ENCODE measurements at places on chromosomes 16 and 17.

DNA sequence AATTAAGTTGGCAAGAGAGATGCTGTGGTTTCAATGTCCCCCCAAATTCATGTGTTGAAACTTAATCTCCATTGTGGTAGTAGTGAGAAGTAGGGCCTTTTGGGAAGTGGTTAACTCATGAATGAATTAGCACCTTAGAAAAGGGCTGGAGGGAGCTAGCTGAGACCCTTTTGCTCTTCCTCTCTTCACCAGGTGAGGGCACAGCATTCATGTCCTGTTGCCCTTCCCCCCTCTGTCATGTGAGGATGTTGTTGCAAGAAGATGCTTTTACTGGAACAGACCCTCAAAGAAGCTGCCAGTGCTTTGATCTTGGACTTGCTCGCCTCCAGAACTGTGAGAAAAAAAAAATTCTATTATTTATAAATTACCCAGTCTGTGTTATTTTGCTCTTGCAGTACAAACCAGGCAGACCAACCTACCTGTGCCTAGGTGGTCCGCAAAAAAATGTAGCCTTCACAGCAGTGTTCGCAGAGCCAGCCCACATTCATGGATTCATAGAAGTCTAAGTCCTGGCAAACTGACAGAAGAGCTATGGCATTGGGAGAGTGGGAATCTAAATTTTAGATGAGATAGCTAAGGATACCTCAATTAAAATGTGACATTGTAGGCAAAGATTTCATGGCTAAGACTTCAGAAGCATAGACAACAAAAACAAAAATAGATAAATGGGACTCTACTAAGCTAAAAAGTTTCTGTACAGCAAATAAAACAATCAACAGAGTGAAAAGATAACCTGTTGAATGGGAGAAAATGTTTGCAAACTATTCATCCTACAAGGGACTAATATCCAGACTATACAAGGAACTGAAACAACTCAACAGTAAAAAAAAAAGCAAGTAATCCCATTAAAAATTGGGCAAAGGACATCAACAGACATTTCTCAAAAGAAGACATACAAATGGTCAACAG is 32.0 kb upstream of the ABCA5 start:
- DNase-seq, result no peak

GRCh38 chr16:11797957-11798299 is 870 bp upstream of the ZC3H7A start:
- no peak for DNase-seq

GRCh38 chr16:84841787-84842300 is 22.1 kb downstream of the CRISPLD2 start:
- no peak for DNase-seq

- no peak for DNase-seq
These were observed 18.0 kb downstream of the C16orf87 start for GRCh38 chr16:46812781-46813540.

- no peak for DNase-seq
These were observed 14.6 kb upstream of the GGA2 start for GRCh38 chr16:23524886-23525285.

DNA sequence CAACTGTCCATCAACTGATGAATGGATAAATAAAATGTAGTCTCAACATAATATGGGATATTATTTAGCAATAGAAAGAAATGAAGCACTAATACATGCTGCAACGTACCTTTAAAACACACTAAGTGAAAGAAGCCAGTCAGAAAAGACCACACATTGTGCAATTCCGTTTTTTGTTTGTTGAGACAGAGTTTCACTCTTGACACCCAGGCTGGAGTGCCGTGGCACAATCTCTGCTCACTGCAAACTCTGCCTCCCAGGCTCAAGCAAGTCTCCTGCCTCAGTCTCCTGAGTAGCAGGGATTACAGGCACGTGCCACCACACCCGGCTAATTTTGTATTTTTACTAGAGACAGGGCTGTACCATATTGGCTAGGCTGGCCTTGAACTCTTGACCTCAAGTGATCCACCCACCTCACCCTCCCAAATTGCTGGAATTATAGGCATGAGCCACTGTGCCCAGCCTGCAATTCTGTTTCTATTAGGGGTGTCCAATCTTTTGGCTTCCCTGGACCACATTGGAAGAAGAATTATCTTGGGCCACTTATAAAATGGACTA is 40.1 kb downstream of the SCNN1B start:
- no peak for DNase-seq

GRCh38 chr17:69047368-69048263 is 13.1 kb downstream of the ABCA9 start:
- peak; percentile 53 for DNase-seq

- no peak for DNase-seq
These were observed 390 bp downstream of the ZNRF1 start for GRCh38 chr16:74999219-74999608.

DNA sequence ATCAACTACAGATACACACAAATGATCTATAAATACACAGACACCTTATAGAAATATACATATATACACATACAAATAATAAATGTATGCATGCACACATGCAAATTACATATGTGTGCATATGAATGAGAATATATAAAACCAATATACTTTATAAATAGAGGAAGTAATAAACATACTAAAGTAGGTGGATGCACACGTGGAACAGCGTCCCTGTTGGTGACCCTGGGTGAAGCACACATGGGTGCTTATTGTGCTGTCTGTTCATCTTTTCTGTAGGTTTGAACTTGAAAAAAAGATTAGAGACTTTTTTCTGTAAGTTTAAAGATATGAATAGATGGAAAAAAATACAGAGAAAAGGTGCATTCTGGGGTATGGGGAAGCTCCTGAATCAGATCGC is 111.3 kb downstream of the SDR42E1 start:
- DNase-seq, result no peak

DNA sequence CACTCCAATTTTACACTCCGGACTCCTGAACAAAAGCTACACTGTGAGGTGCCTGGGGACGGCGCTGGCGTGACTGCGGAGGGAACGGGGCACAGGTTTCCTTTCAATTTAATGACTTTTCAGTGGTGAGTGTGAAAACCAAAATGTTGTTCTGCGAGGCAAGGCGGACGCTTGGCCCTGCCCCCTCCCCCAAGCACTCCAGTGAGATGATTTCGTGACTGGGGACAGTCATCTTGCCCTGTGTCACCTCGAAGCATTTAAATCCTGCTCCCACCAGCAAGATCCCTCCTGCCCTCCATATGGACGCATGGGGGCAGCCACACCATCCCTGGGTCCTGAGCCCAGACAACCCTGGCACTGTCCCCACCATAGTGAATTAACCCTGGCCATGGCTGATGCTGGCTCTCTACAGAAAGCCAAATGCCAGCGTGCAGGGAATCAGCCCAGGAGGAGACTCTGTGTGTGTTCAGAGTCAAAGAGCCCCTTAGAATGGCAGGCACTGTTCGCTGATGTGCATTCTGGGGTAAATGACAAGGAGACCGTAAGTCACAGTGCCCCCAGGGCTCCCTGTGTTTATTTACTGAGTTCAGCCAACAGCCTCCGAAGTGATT is 41.0 kb downstream of the C16orf95 start:
- DNase-seq, result no peak

GRCh38 chr16:54118846-54119245 is 167.7 kb downstream of the IRX3 start:
- DNase-seq, result no peak

- DNase-seq, result no peak
These were observed 561 bp downstream of the AXIN1 start for GRCh38 chr16:351804-352520.

GRCh38 chr16:85624646-85625045 is 11.5 kb downstream of the GSE1 start:
- DNase-seq, result no peak

DNA sequence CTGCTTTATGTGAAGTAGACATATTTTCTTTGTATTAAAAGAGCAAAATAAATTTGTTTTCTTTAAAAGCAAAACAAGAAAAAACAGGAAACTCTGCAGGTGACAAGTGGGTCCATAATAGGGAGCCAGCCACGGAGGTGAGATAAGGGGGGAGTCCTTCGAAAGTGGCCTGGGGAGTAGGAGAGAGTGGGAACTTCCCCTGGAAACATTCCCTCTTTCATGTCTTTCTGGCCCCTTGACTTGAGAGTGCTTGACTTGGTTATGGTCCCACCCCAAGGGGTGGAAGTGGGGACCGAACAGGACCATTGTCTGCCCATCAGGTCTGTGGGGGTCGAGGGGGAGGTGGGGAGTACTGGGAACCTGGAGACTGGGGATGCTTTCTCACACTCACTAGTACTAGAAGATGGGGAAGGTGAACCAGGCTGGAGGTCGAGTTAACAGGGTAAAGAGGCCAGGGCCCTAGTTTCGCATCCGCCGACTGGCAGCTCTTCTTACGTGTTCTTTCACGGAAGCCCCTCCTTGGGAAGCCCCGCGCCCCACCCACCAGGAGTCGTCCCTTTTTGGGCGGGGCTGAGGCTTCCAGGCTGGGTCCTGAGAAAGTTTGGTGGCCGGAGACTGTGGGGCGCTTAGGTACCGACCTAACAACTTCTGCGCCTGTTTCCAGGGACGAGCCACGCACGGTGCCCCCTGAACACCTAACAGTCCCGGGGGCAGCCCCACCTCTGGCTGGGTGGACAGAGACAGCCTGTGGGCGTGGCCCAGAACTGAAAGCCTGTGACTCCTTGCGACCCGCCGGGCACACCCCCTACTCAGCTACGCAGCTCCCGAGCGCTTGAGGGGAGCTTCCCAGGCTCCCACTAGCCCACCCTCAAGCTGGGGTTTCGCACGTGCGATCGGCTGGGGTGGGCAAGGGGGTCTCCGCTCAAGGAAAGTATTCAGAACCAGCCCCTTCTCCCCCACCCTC is 790 bp downstream of the TRADD start:
- no peak for DNase-seq

DNA sequence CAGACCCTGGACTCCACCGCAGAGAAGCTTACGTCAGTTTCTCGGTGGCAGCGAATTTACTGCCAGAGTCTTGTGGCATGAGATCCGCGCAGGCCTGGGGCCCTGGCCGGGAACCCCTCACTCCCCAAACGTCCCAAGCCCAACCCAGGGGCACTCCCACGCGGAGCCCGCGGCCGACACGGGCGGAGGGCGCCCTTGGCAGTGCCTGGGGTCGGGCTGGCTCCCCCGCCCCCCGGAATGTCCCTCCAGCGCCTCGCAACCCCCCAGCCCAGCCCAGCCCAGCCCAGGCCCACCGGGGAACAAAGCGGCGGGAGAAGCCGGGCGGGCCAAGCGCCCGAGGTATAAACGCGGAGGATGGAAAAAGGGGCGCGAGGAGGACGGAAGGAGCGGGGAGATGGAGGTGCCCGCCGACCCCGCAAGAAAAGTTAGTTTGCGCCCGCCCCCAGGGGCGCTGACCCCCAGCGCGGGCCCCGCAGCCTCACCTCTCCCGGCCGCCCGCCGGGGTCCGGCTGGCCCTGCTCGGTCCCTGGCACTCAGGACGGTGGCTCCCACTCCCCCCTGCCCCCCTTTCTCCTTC is 330 bp downstream of the CASKIN2 start:
- no peak for DNase-seq

GRCh38 chr16:47323241-47323640 is 137.6 kb downstream of the ITFG1 start:
- DNase-seq, result no peak

DNA sequence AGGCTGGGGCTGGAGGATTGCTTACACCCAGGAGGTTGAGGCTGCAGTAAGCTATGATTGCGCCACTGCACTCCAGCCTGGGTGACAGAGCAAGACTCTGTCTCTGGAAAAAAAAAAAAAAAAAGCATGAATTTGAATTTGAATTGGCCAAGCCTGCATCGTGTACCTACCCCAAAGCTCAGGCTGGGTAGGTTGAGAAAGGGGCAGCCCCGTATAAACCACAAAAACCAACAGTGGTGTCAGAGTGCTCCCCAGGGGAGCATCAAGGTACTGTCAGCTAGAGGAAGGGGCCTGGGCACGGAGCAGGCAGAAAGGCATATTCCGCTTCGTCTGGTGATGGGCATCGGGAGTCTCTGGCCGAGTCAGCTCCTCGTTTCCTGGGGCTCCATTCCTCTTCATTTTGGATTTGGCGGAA is 40.9 kb downstream of the RAP1GAP2 start:
- DNase-seq, result no peak

DNA sequence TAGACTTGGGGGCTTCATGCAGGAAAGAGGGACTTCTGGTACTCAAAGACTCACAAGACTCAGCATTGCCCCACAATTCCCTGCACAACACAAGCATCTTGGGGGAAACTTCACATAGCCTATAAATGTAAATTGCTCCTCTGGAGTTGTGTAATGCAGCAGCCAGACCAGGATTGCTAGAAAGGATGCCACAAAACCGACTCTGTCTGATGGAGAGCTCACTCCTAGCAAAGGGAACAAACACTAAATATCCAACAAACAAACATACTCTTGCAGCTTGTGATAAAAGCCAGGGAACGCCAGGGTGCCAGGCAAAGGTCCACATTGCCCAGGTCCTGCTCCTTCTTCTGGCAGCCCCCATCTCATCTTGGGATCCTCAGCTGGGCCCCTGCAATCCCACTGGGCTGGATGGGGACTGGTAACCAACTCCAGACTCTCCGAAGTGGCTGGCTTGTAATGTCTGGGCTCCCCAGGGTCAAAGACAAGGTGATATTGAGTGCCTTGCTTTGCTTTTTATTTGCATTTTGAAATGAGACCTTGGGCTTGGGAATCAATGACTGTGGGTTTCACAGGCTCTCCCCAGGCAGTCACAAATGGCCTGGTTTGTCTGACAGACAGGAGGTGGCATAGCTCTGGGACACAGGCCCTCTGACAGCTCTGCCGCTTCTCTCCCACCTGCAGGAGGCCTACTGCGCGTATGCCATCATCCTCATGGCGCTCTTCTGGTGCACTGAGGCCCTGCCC is 15.3 kb downstream of the SLC13A2 start:
- DNase-seq, result no peak

DNA sequence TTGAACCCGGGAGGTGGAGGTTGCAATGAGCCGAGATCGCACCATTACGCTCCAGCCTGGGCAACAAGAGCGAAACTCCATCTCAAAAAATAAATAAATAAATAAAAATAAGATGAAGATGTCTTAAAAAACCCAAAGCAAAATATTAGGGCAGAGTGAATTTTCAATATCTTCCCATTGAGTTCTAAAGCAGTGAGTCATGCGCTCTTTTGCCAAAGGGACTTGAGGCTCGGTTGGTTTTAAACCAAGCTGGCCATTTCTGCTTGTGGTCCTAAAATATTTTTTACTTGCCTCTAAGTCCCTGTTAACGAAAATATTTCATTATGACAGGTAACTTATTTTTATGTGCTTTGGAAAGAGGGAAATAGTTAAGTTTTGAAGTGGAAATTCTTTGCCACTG is 4.7 kb downstream of the PAFAH1B1 start:
- no peak for DNase-seq

GRCh38 chr16:14353340-14353739 is 276.7 kb downstream of the PARN start:
- no peak for DNase-seq

DNA sequence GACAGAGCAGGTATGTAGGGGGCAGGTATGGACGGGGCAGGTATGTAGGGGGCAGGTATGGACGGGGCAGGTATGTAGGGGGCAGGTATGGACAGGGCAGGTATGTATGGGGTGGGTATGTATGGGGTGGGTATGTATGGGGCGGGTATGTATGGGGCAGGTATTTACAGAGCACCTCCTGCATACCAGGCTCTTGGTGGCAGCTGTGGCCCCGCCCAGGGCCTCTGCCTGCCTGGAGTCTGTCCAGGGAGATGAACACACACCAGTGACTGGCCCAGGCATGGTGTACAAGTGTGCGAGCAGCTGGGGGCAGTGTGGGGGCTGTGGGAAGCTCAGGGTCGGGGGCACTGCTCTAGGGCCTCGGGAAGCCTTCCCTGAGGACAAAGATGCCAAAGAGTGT is 4.4 kb downstream of the RPL3L start:
- no peak for DNase-seq

Measured in AG09319 (cell line).